ENCODE measurements at places on chromosomes 12 and 14. TPM values are rescaled to one million over a fixed set of nuclear protein-coding genes. Genes with fewer than 3 reads are reported as not detected.

ISM2 gene
- not detected for total RNA-seq

BICDL1 gene
- total RNA-seq, result under 0.01 TPM

DNA sequence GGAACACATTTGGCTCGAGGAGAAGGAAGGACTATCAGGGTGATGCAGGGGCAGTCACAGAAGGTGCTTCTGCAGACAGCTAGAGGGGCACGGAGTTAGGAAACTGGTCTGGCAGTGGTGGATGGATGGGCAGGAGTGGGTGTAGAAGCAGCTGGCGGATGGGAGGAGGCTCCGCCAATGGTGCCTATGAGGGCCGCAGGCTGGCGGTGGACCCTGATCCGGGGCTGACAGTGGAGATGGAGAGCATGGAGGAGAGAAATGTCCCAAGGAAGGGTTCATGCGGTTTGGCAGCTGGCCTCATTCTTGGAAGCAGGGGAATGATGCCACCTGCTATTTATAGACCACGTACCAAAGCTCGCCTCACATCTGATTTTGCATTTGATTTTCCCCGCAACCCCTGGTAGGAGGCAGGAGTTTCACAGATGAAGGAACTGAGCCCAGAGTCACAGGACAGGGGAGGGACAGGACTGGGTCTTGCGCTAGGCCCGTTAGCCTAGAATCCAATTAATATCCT lies 237.1 kb downstream of the FOXN3 start:
- no peak for DNase-seq

DNA sequence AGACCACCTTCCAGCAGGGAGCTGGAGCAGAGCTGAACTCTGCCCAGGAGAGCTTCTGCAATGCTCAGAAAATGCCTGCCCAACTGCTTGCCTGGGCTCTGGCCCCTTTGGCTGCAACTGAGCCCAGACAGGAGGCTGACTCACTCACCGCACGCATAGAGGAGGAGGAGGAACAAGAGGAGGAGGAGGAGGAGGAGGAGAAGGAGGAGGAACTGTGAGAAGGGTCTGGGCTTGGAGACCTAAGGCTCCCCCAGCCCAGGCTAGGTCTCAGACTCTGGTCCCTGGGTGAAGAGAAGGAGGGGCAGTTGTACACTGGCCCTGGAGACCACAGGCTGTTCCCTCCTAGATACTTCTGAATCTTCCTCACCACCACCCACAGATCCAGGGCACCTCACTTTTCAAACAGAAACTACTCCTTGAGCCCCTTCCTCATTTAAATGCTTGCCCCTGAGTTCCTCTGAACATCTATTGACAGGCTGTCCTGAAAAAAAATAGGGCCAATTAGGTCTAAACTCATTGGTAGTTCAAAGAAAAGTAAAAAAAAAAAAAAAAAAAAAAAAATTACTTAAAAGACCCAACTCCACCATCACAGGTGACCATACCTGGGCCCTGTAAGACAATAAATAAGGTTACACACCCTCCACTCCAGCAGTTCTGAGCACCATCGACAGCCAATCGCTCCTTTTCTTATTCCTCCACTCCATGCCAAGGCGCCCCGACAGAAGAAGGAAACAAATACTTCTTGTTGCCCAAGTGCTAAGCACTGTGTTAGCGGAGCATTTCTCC lies 674 bp downstream of the VDR start:
- no peak for DNase-seq

DNA sequence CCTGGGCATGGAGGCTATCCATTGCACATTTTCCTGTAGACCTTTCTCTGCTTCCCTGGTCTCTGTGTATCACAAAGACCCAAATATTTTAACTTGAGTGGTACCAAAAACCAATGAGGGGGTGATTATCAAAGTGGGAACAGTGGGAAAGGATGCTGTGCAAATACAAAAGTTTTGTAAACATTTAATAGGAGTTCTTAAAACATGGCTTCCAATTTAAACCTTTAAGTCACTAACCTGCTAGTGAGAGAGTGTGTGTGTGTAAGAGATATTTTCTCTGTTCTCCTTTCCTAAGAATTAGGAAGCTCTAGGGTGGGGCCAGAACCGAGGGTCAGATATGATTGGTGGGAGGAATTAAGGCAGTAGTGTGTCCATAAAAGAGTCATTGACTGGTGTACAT lies 64.5 kb upstream of the ARHGAP5 start:
- no peak for DNase-seq

Measured in lung microvascular endothelial cell (primary cell).